ENCODE measurements at places on chromosomes 2 and 18. TPM values are rescaled to one million over a fixed set of nuclear protein-coding genes. Genes with fewer than 3 reads are reported as not detected.

The CGREF1 gene
- total RNA-seq: 6.9 TPM

The KRTCAP3 gene
- total RNA-seq: not detected

The COL4A3 gene
- not detected for total RNA-seq

The CRYGD gene
- total RNA-seq: not detected

The CRIM1 gene
- total RNA-seq: 531 TPM

The CYS1 gene
- total RNA-seq: 8.3 TPM

The CD28 gene
- total RNA-seq: under 0.01 TPM

The UPP2 gene
- 0.13 TPM for total RNA-seq

The FHL2 gene
- 504 TPM for total RNA-seq

The PIAS2 gene
- 46.3 TPM for total RNA-seq

The EPC2 gene
- total RNA-seq: 28.6 TPM

The SCG2 gene
- 6.8 TPM for total RNA-seq

The EVA1A gene
- 19.1 TPM for total RNA-seq

The RHBDD1 gene
- total RNA-seq: 49.6 TPM

The LAMA1 gene
- 11.0 TPM for total RNA-seq

The DNAH7 gene
- 2.7 TPM for total RNA-seq

The ZNF516 gene
- total RNA-seq: 14.4 TPM

The PLB1 gene
- 4.1 TPM for total RNA-seq

The POU3F3 gene
- not detected for total RNA-seq

The CPLX4 gene
- total RNA-seq: not detected

The UGT1A3 gene
- not detected for total RNA-seq

The FAM110C gene
- not detected for total RNA-seq

The ROCK2 gene
- total RNA-seq: 106 TPM

The EVX2 gene
- total RNA-seq: not detected

The ST8SIA5 gene
- total RNA-seq: 0.43 TPM

The USP37 gene
- 14.8 TPM for total RNA-seq

The CDK15 gene
- 0.11 TPM for total RNA-seq

The TRIM43 gene
- not detected for total RNA-seq

The TUBA3E gene
- total RNA-seq: not detected

The LRRC30 gene
- total RNA-seq: not detected

The SLC9A4 gene
- not detected for total RNA-seq

The MYL1 gene
- 0.39 TPM for total RNA-seq

The GCKR gene
- 0.78 TPM for total RNA-seq

The C2orf66 gene
- total RNA-seq: 0.13 TPM

The RIT2 gene
- not detected for total RNA-seq

The CNGA3 gene
- total RNA-seq: 0.43 TPM

The MAPK4 gene
- not detected for total RNA-seq

The DCDC2C gene
- not detected for total RNA-seq

The MGAT4A gene
- 1.2 TPM for total RNA-seq

The COLEC12 gene
- total RNA-seq: 28.0 TPM

All from articular chondrocyte of knee joint (primary cell).